ENCODE measurements at places on chromosomes 7 and 10.
A peak's percentile ranks its signal among the peaks of the same experiment; 100 is the strongest.

DNA sequence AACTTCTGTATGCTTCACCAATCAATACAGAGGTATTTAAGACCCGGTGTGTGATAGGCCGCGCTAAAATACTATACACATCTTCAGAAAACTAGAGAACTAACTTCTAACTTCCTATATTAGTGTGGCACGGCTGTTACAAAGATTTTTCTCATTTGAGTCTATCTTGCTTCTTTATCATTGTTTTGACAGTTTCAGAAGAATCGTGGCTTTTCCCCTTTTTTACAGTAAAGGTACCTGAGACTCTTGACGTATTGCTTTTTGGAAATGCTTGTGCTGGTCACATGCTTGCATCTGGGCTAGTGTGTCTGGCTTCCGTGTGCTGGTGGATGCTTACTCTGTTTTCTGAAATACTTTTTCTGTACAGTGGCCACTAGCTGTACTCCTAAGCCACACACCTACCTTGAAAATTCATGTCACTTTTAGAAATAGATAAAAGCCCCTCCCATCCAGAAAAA, 12.7 kb downstream of the IKZF1 start:
- DNase-seq: no peak

GRCh38 chr10:103661198-103661950, 167.9 kb downstream of the NEURL1 start:
- DNase-seq: peak; percentile 65

DNA sequence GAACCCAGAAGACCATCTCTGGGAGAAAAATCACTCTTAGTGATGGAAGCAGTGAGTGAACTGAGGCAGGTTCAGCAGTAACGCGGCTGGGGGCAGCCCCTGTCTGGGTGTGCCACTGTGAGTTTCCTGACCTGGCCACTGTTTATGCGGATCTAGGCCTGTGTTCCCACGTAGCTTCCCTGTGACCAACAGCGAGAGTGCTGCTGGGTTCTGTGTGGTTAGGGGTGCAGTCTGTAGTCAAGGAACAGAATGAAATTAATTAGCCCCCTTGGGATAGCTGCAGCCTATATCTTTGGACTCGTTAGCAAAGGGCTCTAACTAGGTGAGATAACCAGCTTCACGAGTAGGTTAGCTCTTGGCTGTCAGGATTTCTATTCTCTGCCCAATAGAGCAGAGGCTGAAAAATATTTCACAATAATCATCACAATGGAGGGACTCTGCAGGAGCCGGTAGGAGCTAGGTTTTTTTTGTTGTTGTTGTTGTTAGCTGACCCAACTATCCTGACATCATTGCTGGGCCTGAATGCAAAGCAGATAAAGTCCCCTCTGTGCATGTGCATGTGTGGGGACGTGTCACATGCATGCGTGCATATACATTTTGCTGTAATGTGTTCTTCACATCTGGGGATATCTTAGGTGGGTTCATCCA, 164.9 kb downstream of the TMEM178B start:
- DNase-seq: no peak

GRCh38 chr7:157516311-157516710, 179.5 kb downstream of the DNAJB6 start:
- no peak for DNase-seq

DNA sequence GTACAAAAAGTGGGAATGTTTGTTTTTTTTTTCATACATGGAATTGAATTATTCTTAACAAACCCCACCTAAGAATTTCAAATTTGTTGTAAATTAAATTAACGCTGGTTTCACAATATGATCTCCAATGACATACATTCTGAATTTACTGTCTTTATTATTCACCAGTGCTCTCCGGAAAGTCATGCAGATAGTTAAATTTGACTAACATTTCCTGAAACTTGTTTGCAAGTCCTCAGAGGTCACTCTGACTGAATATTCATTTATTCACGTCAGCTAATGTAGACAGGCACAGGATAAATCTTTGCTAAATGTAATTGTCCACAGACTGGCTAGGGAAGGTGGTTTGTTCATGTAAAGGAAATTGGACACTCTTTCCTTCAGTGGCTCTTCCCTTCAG, 730.4 kb downstream of the PHTF2 start:
- DNase-seq: no peak

Measured in HL-60 (cell line).